ENCODE measurements at places on chromosomes 2 and 18.

DNA sequence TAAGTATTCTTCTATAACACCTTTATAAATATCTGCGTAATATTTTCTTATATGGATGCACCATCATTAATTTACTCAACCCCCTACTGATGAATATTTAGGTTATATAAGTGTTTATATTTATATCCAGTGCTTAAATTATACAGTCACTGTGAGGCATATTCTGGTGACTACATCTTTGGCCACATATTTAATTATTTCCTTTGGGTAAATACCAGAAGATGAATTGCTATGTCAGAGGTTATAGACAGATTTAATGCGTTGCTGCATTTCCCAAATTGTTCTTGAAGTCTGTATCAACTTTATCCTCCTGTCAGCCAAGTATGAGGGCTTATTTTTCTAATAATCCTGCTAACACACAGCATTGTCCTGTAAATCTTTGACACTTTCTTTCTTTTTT lies 18.7 kb downstream of the DYSF start:
- DNase-seq: no peak

DNA sequence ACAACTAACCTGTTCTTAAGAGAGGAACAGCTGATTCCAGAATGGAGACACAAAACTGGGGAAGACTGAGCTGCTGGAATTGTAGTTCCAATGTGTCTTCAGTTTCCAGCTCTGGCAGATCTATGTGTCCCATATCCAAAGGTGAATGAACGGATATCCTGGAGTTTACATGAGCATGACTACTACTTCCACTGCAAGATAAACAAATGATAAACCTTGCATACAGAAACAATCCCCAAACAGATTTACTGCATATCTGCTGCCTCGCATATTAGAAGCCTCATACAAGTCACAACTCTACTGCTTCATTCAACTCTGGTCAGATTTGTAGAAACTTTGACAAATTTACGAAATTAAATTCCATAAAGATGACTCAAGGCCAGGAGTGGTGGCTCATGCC lies 15.0 kb downstream of the RTTN start:
- DNase-seq: no peak

- DNase-seq: no peak
Observed at GRCh38 chr18:3440341-3440740, 9.6 kb upstream of the TGIF1 start.

GRCh38 chr2:12896318-12896982 lies 179.7 kb downstream of the TRIB2 start:
- DNase-seq: no peak

GRCh38 chr18:4858379-4859127 lies 338.5 kb downstream of the AKAIN1 start:
- DNase-seq: no peak

DNA sequence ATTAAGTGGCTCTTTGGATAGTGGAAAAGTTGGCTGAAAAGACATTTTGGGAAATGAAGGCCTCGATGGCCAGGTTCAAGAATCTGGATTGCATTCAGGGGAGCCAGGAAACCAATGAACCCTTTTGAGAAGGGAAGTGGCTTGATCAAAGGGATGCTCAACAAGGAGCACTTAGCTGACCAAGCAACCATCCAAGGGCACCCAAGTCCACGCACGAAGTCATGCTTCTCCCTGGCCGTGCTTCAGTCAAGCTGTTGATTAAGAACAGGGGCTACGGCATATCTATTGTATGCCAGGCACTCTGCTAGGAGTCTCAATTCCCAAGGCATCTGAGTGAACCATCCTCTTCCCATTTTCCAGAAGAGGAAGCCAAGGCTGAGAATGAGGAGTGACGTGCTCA lies 185.8 kb upstream of the GLI2 start:
- no peak for DNase-seq

GRCh38 chr2:86249579-86250391 lies 50.5 kb downstream of the MRPL35 start:
- DNase-seq: no peak

DNA sequence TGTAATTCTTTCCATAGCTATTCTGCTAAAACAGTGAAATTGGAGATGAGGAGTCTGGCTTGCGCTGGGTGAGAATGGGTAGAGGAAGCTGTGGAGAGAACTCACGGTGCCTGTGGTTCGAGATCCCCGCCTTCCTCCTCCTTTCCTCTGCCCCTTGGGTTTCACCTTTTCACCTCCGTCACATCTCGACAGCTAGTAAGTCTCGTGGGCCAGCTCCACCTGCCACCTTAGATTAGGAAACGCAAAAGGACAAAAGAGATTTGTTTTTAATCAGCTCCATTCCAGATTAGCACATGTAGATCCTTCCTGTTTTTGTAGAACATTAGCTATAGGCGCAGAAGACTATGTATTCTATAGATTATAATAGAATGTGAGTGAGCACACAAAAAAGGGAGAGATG lies 20.6 kb downstream of the TRIB2 start:
- no peak for DNase-seq

- no peak for DNase-seq
Observed at GRCh38 chr2:86453836-86454235, 12.7 kb downstream of the KDM3A start.

GRCh38 chr2:9703085-9703678 lies 72.4 kb upstream of the YWHAQ start:
- DNase-seq: peak; percentile 75

GRCh38 chr18:7600528-7601245 lies 33.6 kb downstream of the PTPRM start:
- DNase-seq: no peak

DNA sequence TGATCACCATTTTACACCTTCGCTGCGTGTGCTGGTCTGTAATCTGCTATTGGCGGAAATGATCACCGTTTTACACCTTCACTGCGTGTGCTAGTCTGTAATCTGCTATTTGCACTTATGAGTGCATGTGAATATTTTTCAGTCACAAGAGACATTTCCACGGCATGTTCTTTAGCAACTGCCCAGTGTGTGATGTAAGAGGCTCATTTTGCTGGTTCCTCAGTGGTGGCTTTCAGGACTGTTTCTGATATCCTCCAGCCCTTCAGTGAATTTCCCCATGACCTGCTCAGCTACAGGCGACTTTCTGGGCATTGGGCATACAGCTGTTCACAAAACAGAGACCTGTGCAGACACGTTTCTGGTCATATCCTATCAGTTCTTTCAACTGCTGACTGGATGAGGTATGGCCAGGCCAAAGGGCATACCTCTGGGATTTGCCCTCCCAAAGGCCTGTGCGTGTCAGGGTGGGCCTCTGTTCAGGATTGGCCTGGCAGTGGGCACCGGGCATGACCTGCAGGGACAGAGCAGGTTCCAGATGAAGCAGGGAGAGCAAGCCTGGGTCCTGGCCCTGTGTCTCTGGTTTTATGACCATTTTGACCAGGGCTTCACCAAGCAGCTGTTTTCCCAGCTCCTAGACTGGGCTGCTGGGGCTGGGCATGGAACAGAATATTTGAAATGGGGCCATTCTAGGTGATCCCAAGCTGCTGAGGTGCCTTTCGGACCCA lies 521 bp upstream of the PROM2 start:
- DNase-seq: no peak

DNA sequence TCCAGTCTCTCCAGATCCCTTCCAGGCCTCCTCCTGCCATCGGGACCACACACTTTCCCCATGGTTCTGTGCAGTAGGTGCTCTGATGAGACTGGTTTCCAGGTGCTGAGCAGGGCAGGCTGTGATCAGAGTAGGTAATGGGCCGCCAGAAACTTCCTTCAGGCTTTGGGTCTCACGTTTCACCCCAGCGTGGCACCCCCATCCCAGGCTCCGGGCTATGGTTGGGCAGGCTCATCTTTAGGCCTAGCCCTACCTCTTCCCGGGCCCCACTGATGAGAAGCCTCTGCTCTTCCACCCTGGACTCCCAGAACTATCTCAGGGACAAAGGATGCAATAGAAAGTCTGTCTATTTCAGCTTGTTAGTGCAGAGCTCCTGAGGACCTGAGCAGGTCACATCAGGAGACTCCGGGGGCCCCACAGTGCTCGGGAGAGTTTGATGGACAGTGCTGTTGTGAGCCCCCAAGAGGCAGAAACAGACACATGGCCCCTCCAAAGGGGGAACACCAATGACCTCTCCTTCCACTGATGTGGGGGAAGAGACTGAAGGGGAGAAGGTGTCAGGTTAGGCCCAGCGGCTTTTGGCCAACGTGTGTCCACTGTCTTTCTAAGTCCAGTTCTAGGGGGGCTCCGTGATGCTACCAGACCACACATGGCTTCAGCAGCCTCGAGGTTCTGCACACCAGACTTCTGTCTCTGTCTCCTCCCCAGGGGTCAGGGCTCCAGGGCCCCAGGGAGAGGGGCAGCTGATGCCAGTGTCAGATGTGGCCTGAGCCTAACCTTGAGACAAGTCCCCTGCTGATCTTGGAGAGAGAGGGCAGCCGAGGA lies 5.8 kb upstream of the PROM2 start:
- DNase-seq: no peak

DNA sequence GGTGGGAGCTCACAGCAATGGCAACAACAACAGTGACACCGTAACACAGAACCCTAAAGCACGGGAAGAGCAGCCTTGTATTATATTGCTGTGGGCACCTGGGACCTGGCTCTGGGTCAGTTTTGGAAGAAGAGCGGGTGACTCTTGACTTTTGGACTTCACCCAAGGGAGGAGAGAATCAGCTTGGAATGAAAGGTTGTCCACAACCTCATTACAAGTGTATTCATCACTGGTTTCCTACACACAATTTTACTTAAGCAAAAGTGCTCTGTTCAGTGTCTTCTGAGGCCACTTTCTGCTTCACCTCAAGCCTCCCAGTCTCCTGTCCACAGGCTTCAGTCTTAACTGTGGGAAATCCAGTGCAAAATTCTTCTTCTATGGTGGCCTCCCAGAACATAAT lies 263.8 kb downstream of the KCNE4 start:
- no peak for DNase-seq

DNA sequence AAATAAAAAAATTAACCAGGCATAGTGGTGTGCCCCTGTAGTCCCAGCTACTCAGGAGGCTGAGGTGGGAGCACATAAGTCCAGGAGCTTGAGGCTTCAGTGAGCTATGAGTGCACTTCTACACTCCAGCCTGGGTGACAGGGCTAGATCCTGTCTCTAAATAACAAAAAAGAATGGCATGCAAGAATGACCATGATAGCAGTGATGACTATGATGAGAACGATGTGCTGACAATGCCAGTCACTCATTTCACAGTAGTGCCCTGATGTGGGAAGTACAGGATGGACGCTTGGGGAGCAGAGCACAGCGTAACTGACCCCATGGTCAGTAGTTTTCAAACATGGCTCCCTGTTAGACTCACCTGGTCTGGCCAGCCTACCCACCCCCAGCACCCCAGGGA lies 139.1 kb downstream of the VAPA start:
- no peak for DNase-seq

- no peak for DNase-seq
Observed at GRCh38 chr2:63851691-63852311, 10.1 kb downstream of the UGP2 start.

DNA sequence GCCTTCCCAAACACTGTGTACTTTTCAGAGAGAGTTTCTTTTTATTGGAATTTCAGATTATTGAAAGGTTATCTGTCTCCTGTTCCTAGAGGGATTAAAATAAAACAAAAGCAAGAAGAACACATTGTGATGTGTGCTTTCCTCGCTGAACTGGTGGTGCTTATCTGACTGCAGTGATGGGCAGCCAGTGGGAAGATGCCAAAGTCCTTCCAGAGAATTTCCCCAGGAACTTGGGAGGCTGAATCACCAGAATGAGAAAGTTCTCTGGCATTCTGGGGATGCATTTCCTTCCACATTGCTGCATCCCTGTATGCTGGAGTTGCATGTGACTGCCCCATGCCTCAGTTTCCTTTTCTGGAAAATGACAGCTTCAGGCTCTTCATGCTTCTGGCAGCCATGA lies 53.9 kb upstream of the SEC11C start:
- no peak for DNase-seq

GRCh38 chr2:18910843-18911242 lies 321.5 kb upstream of the NT5C1B start:
- DNase-seq: no peak

DNA sequence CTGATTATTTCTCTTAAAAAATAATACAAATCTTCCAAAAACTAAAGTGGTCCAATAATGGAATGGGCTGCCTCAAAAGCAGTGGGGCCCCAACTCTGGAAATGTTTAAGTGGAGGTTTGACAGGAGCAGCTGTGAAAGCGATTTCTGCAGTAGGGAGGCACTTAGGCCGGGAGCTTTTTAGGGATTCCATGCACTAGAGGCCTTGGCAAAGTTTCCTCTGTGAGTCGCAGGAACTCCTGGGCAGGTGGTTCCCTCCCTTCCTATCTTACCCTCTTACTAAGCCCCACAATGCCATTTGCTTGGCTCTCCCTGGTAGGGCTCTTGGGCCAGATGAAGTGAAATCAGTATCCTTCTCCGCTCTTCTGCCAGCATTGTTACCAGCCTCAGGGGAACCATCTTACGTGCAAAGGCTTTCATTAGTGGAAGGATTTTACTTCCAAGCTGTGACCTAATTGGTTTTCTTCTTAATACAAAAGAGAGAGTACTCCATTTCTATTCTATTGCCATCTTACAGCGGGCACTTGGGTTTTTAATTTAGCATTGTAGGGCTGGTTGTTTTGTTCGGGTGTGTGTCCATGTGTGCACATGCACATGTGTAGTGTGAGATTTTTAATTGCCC lies 34.3 kb upstream of the C18orf32 start:
- DNase-seq: no peak

DNA sequence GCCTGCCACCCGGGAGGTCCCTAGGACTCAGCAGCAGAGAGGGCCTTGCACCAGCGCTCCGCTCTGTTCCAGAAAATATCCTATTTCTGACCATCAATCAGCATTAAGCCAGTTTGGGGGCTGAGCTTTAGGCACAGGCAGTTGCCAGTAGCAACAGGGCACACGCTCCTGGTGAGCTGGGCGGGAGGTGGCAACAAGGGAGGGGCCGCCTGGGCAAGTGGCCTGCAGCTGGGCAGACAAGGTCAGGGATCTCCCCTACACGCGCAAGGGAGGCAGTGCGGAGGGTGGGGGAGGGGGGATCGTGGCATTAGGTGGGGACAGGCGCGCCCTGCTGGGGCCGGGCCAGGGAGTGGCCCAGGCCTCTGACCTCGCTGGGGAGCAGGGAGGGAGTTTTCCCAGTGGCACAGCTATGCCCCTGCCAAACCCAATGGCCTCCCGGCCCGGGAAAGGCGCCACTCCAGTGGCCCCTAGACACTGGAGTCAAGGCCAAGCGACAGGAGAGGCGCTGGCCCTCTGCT lies 302.8 kb downstream of the NCKAP5 start:
- no peak for DNase-seq

GRCh38 chr18:37042381-37042780 lies 213.5 kb downstream of the KIAA1328 start:
- no peak for DNase-seq

GRCh38 chr2:238978497-238978896 lies 130.6 kb downstream of the TWIST2 start:
- no peak for DNase-seq

DNA sequence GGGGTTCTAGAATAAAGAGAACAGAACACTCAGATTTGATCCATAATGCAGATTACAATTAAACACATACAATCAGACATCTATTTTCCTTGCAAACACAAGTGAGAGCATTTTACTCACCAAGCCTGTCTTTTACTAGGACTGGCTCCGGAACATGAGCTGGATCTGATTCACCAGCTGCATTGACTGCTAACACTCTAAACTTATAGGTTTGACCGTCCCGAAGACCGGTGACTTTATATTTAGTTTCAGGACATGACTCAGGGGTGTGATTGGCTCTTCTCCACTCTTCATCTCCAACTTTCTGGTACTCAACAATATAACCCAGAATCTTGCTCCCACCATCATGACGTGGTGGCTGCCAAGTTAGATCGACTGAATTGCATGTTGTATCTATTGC lies 112.4 kb downstream of the PLEKHA3 start:
- no peak for DNase-seq

GRCh38 chr2:117436697-117437096 lies 377.8 kb upstream of the DDX18 start:
- DNase-seq: no peak

GRCh38 chr18:55141318-55141717 lies 182.1 kb upstream of the CCDC68 start:
- no peak for DNase-seq

Measured in naive thymus-derived CD8-positive, alpha-beta T cell (primary cell).